ENCODE measurements at places on chromosomes 5 and 9. TPM values are rescaled to one million over a fixed set of nuclear protein-coding genes. Genes with fewer than 3 reads are reported as not detected.

- DNase-seq, result no peak
Observed at GRCh38 chr5:67483453-67484030, 286.9 kb upstream of the CD180 start.

- no peak for DNase-seq
Observed at GRCh38 chr9:37036776-37037502, 2.9 kb upstream of the PAX5 start.

- DNase-seq, result no peak
Observed at GRCh38 chr5:13350767-13351166, 593.7 kb downstream of the DNAH5 start.

GRCh38 chr5:32690153-32690552 lies 21.0 kb upstream of the NPR3 start:
- DNase-seq, result no peak

GRCh38 chr9:16143947-16144890 lies 591.4 kb downstream of the CCDC171 start:
- no peak for DNase-seq

DNA sequence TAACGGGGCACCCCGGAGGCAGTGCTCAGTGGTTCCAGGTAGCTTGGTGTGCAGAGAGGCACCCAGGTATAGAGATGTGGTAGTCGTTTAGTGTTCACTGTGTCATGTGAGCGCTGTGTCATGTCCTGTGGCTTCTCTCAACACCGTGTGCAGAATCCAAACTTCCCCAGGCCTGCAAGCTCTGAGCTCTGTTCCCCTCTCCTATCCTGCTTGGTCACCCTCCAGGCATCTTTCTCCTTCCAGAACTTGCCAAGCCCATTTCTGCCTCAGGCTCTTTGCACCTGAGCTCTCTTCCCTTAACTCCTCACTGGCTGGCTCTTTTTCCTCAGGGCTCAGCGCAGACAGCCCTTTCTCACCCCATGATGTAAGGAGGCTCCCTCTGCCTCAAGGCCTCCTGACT lies 64.8 kb downstream of the CARTPT start:
- no peak for DNase-seq

- DNase-seq, result no peak
Observed at GRCh38 chr9:87657893-87658292, 68.0 kb upstream of the CTSL start.

KCNV2 gene
- total RNA-seq, result not detected

TLE4 gene
- 30.0 TPM for total RNA-seq

Measured in esophagus muscularis mucosa (tissue), 4 donors.